ENCODE measurements at places on chromosomes 1 and 21.
A peak's percentile ranks its signal among the peaks of the same experiment; 100 is the strongest.

GRCh38 chr1:8065369-8065768 is 39.3 kb upstream of the ERRFI1 start:
- no peak for DNase-seq

- no peak for DNase-seq
These were observed 59.8 kb upstream of the CSF1 start for GRCh38 chr1:109850827-109851226.

- DNase-seq = no peak
These were observed 278.2 kb upstream of the C1orf105 start for GRCh38 chr1:172142324-172142723.

DNA sequence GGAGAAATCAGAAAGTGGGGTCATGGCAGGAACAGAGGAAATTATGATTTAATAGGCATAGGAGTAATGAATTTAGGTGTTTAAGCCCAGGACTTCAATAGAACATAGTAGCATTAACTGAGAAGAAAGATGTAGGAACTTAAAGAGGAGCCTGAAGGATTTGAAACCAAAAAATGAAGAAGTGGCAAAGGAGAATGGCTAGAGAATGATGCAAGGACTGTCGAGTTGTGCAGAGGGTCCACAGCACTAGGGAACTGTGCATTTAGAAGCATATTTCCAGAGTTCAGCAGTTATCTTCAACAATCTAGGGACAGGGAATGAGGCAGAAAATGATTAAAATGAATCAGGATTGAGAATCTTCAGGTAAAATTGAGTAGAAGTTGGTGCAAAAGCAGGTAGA is 328.1 kb upstream of the LYPLAL1 start:
- DNase-seq = no peak

DNA sequence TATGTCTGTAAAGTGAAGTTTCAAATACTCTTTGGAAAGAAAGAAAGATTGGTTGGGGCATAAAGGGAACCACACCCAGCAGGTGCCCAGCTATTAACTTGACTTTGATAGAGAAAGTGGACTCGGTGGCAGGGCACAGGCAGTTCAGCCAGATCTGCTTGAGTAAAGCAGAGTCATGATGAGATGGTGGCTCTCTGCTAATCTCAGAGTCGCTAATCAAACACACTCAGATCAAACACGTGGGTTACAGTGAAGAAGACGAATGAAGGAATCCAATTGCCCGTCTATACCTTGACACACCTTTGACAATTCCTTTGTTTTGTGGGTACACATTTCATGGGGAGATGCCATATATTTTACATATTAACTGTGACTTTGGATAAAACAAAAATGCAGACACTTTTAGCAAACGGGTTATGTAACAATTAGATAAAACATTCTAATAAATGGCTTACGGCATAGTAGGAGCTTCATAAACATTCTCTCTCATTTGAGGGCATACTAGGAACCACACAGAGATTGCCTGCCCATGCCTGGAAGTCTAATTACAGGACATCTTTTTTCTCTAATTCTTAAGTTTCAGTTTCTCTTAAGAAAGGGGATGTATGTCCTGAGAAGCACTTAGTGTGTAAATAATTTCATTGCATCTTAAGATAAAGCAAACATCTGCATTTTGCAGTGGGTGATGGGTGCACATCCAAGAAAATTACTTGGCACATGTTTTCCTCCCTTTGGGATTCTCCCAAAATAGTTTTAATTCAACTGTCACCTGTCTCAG is 7.2 kb downstream of the CBR1 start:
- DNase-seq = no peak

GRCh38 chr1:150813028-150813707 is 5.1 kb upstream of the CTSK start:
- DNase-seq = peak; percentile 48

DNA sequence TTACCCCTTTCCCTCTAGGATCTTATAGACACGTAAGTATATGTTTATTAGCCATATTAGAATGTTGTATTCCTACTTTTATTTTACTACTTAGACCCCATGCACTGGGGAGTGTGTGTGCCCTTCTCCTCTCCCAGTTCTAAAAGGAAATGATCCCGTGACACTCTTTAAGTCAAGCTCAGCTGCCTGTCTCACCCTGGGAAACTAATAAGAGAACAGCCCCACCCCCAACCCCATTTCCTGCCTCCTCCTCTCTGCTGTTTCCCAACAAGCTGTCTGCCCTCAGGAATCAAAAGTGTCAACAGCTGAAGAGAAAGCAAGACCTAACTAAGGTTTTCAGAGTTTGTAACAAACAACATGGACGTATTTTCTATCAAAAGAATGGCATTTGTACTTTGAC is 92.6 kb upstream of the VAV3 start:
- DNase-seq = peak; percentile 27

- no peak for DNase-seq
These were observed 60.5 kb upstream of the CSF1 start for GRCh38 chr1:109850194-109850593.

GRCh38 chr1:173002891-173003838 is 47.6 kb downstream of the TNFSF18 start:
- peak; percentile 15 for DNase-seq

Data from H4 (cell line).